Naive thymus-derived CD4-positive, alpha-beta T cell (primary cell): ENCODE measurements at places on chromosomes 3 and 15. TPM values are rescaled to one million over a fixed set of nuclear protein-coding genes. Genes with fewer than 3 reads are reported as not detected.

The TGM4 gene
- not detected for total RNA-seq

The VIPR1 gene
- 125 TPM for total RNA-seq

The ZNF592 gene
- 37.6 TPM for total RNA-seq

DNA sequence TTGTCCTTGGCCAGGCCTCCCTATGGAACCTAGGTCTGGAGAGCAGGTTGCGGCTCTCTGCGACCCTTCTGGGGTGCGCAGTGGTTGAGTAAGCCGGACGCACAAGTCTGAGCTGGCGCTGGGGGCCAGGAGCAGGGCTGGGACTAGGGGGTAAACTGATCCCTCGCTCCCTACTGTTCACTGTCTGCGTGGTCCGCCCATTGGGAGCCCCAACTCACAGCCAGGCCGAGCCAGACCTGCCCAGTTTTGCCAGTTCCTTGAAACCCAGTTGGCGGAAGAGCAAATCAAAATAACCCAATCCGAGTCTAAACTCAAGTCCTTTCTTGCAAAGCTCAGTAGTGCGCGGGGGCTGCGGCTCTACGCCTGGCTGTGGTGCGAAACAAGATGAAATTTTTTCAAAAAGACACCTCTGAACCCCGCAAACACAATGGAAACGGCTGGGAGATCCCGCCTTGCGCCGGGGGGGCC, 17.5 kb downstream of the RGMA start:
- DNase-seq, result no peak

GRCh38 chr15:91045065-91045464, 22.7 kb upstream of the VPS33B start:
- DNase-seq, result no peak

DNA sequence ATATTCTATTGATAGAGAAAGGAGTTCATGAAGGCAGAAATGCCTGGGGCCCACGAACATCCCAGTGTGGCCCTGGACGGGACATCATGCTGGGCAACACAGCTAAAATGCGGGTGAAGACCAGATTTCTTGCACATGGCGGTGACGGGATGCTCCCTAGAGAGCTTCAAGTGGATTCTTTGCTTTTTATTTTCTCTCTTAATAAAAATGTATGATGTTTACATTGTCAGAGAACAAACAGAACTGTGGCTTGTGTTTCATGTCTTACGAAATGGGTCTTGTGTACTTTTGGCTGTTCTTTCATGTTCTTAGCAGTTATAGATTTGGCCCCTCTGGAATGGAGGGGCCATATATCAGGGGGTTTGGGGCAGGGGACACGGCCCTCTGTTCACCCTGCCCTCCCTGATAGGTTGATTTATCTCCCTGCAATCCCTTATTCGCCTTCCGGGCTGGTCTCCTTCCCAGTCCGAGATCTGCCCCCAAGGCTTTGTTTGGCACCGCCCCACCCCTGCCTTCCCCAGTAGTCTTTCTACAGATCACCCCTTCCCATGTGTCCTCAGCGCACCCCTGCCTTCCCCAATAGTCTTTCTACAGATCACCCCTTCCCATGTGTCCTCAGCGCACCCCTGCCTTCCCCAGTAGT, 68.7 kb upstream of the CGNL1 start:
- DNase-seq, result no peak

The RNF111 gene
- 57.9 TPM for total RNA-seq

GRCh38 chr3:10228248-10228950, 19.9 kb upstream of the TATDN2 start:
- DNase-seq, result no peak

DNA sequence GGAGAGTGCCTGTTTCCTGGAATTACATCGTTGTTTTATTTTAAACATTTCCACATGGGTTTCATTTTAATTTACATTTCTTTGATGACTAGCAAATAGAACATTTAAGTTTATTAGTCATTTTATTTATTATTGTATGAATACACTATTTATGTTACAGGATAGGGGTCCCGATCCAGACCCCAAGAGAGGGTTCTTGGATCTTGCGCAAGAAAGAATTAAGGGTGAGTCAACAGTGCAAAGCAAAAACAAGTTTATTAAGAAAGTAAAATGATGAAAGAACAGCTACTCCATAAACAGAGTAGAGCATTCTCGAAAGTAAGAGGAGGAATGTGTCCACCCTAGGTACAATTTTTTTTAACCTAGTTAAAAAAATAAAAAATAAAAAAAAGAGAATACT, 539.5 kb downstream of the NAALADL2 start:
- no peak for DNase-seq

- DNase-seq, result no peak
Observed at GRCh38 chr15:62428851-62429598, 263.9 kb upstream of the C2CD4B start.

The DUOXA1 gene
- total RNA-seq, result 0.51 TPM

DNA sequence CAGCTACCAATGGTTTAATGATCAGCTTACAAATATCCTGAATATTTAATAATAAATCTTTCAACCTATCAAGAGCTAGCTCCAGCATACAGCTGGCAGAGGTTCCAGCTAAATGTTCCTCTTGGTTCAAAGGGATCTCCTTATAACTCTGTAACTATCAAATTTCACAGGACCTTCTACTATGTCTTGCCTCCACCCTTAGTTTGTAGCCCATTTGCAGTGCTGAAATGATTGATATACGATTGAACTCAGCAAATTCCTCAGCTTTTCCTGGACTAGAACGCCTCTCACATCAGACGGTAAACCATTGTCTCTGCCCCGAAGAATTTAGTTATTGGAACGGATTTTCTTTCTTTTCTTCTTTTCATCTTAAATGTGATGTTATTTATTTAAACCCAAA, 41.5 kb downstream of the CD200R1L start:
- DNase-seq, result no peak

The GOLGA8M gene
- total RNA-seq, result 14.9 TPM

The TRANK1 gene
- total RNA-seq, result 63.9 and 75.3 TPM in 2 replicates

The MEX3B gene
- 1.9 TPM for total RNA-seq

GRCh38 chr3:157043771-157044170, 116.2 kb downstream of the CCNL1 start:
- DNase-seq, result no peak

The DYNLT2B gene
- total RNA-seq, result 19.1 and 20.8 TPM in 2 replicates

DNA sequence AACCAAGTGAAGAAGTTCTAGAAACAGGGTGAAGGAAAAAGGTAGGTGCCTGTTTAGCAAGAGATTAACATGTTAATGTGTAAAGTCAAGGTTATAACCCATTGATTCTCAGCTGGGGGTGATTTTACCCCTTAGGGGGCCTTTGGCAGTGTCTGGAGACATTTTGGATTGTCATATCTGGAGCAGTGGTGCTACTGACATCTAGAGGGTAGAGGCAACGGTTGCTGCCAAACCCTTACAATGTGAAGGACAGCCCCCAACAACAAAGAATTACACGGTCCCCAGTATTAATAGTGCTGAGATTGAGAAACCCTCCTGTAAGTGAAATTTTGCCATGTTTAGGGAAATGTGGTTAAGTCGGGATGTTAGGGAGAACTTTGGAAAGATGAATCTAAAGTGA, 74.7 kb downstream of the CRYBG3 start:
- DNase-seq, result no peak

The TMEM108 gene
- not detected in 2 replicates for total RNA-seq

GRCh38 chr15:50251638-50252182, 13.8 kb downstream of the HDC start:
- DNase-seq, result no peak

DNA sequence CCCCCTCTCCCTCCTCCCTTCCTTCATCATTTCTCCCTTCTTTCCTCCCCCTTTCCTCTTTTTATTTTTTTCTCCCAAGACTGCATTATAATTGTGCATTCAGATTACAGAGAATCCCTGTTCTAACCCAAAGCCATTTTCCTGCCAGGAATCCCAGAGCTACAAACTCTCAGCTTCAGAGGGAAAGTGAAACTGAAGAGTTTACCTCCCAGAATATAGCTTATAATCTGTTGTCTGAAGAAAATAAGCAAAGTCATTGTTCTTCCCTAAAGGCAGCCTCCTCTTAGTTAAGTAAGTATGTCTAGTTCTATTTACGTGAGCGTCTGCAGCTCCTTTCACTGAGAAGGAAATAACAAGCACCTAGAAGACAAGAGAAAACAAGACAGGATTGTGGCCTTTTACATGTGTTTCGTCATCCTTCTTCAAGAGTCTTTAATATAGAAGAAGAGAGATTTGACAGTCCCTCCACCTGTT, 97.2 kb downstream of the CHST2 start:
- peak; percentile 37 for DNase-seq

DNA sequence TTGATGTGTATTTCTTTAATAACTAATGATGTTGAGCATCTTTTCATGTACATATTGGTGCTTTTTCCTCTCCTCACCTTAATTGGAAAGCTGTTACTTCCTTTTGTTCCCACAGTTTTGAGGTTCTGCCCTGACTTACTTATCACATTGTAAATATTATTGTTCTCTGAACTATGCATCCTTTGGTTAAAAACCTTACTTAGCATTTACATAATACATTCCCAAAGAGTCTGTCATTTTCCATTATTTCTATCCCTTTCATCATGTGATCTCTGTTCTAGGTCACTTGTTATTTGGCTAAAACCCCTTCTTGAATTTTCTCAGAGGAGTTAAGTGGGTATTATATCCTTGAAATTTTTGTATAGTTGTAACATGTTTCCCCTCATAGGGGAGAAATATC, 33.0 kb downstream of the SLC12A6 start:
- DNase-seq, result no peak

GRCh38 chr15:63559753-63560152, 37.4 kb upstream of the FBXL22 start:
- DNase-seq, result no peak

GRCh38 chr3:26628915-26629314, 6.3 kb downstream of the LRRC3B start:
- no peak for DNase-seq

DNA sequence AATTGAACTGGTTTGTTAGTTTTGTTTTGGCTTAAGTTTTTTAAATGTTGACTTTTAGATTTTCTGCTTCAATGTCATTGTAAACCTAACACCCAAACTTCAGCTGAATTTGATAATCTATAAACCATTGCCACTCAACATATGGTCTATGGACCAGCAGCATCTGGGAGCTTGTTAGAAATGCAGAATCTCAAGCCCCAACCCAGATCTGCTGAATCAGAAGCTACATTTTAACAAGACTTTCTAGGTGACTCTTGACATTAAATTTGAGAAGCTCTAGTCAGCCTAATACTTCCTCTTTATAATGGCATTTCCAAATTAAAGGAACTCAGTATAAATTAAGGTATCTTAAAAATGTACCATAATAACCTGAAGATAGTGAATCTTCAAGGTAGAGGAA, 96.5 kb upstream of the THRB start:
- DNase-seq, result no peak
